ENCODE measurements at places on chromosomes 1 and 21. TPM values are rescaled to one million over a fixed set of nuclear protein-coding genes. Genes with fewer than 3 reads are reported as not detected.

TMEM269 gene
- total RNA-seq = 0.07 TPM

INKA2 gene
- 7.3 TPM for total RNA-seq

NOTCH2 gene
- 194 TPM for total RNA-seq

VN1R5 gene
- total RNA-seq = not detected

APCS gene
- total RNA-seq = not detected

ATP1A1 gene
- total RNA-seq = 328 TPM

HCRTR1 gene
- not detected for total RNA-seq

ANGPTL7 gene
- total RNA-seq = 0.70 TPM

PGBD2 gene
- 7.6 TPM for total RNA-seq

- no peak for DNase-seq
Measured at GRCh38 chr1:164678136-164678700, 119.2 kb downstream of the PBX1 start.

GRCh38 chr1:213326281-213327016 is 275.4 kb downstream of the RPS6KC1 start:
- DNase-seq = peak; percentile 49

DNA sequence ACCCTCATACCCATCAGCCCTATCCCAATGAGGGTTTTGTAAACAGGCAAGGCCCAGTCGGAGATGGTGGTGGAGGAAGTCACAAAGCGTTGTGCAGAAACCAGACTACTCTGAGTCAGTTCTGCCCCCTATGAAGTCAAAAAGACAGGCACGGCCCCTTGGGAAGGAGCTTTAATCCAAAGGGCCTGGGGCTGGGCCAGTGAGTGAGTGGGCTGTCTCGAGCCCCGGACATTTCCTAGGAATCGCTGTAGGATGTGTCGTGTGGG is 442 bp upstream of the AHCYL1 start:
- no peak for DNase-seq

- no peak for DNase-seq
Measured at GRCh38 chr1:46645815-46646214, 22.3 kb downstream of the ATPAF1 start.

GRCh38 chr1:55612988-55613387 is 397.8 kb upstream of the USP24 start:
- DNase-seq = peak; percentile 74

- DNase-seq = no peak
Measured at GRCh38 chr1:29408831-29409605, 172.7 kb downstream of the PTPRU start.

- DNase-seq = no peak
Measured at GRCh38 chr21:35923971-35924370, 136.4 kb downstream of the SETD4 start.

- DNase-seq = no peak
Measured at GRCh38 chr1:65153635-65154034, 5.6 kb downstream of the AK4 start.

DNA sequence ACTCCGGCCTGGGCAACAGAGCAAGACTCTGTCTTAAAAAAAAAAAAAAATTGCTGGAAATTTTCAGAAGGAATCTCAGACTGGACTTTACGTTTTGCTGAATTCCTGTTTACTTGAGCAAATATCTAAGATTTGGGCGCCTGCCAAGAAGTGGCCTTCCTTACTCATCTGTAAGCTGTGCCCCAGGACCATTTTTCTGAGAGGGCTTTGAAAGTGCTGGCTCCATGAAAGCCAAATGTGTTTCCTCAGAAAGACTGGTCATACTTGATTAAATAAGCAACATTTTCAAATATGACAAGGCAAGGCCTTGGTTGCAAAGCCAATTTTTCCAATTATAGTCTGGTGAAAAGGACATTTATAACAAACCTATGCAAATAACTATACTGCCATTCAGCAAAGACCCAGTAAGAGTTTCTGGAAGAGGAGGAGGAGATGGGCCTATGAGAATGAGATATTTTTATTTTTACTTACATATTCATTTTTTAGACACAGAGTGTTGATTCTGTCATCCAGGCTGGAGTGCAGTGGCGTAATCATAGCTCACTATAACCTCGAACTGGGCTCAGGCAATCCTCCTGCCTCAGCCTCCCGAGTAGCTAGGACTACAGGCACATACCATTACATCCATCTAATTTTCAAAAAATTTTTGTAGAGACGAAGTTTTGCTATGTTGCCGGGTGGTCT is 56.3 kb upstream of the HTR1D start:
- peak; percentile 81 for DNase-seq

- peak; percentile 22 for DNase-seq
Measured at GRCh38 chr1:66764994-66765578, 12.8 kb downstream of the DYNLT5 start.

GRCh38 chr1:198072177-198072576 is 84.6 kb upstream of the NEK7 start:
- DNase-seq = no peak

GRCh38 chr1:85580872-85581801 is 576 bp downstream of the CCN1 start:
- DNase-seq = peak; percentile 86

DNA sequence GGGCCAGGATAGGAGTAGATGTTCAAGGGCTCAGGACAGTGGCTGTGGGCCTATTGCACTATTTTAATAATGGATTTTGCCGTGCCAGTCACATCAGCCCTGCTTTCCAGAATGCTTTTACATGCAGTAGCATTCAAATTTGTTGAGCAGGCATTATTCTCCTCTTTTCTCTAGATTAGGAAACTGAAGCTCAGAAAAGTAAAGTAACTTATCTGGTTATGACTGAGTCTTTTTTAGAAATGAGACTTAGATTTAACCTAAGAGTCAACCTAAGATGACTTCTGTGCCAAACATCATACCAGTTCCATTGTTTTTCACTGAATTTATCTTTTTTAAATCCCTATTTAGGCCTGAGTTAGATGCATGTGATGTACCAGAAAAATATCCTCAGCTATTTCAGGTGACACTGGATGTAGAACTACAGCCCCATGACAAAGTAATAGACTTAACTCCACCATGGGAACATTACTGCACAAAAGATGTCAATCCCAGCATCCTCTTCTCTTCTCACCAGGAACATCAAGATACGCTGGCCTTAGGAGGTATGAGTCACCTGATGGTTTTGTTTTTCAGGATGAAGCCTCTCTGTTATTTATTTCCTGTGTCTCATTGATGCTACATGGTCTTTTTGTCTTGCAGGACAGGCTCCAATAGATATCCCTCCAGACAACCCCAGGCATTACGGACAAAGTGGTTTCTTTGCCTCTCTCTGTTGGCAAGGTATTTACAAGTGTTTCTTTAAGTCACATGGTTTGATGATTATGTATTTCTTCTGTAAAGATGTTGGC is 31.4 kb upstream of the LEPR start:
- no peak for DNase-seq

- DNase-seq = no peak
Measured at GRCh38 chr1:217535601-217536377, 95.1 kb downstream of the GPATCH2 start.

- DNase-seq = no peak
Measured at GRCh38 chr1:175116903-175117302, 49.3 kb downstream of the TNN start.

GRCh38 chr1:117605164-117605773 is 579 bp upstream of the TENT5C start:
- peak; percentile 44 for DNase-seq

DNA sequence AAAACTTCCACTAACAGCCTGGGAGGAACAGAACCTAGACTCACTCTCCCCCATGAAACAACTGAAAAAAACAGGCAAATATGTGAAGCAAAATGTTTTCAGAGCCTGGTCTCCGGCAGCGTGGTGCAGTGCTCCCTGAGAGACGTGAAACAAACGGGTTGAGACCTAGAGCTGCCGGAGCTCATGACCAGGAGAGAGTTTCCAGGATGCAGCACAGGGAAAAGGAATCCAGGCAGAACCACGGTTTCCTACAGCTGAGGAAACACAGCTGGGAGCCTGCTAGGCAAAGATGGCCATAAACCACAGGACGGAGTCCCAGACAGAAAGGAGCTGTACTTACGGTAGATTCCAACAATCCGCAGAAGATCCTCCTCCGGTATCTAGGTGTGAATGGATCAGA is 20.2 kb upstream of the SLC19A1 start:
- no peak for DNase-seq

- DNase-seq = peak; percentile 8
Measured at GRCh38 chr1:196355206-196355786, 252.9 kb downstream of the KCNT2 start.

GRCh38 chr1:187987236-187987776 is 1158.6 kb downstream of the PLA2G4A start:
- no peak for DNase-seq

GRCh38 chr1:227712648-227713047 is 22.5 kb downstream of the JMJD4 start:
- no peak for DNase-seq

DNA sequence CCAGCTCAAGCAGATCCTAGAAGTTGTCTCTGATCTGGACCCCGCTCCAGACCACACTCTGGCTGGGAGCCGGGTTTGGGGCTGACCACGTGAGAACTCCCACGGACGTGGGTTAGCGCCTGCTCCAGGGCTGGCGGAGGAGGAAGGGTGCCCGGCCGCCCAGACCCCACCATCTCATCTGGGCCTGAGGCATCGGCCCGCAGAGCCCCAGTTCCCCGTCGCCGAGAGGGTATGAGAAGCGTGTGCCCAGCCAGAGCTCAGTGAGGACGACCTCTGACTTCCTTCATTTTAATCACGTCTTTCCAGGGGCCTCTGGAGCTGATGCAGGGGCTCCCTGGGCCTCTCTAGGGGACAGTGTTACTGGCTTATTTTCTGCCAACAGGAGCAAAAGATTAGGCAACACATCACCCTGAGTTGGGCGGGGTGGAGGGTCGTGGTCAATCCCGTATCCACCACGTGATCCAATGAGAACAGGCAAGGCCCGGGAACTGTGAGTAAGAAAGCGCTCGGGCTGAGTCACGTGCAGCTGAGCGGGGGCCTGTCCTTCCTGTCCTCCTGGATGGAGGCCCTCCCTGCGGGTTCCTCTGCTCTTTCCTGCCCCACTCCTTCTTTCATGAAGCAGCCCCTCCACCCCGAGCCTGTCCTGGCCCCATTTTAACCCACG is 81.1 kb downstream of the SIK1 start:
- DNase-seq = peak; percentile 59

- no peak for DNase-seq
Measured at GRCh38 chr1:41498391-41498790, 13.9 kb upstream of the EDN2 start.

- DNase-seq = no peak
Measured at GRCh38 chr1:37699147-37699546, 6.8 kb downstream of the CDCA8 start.

DNA sequence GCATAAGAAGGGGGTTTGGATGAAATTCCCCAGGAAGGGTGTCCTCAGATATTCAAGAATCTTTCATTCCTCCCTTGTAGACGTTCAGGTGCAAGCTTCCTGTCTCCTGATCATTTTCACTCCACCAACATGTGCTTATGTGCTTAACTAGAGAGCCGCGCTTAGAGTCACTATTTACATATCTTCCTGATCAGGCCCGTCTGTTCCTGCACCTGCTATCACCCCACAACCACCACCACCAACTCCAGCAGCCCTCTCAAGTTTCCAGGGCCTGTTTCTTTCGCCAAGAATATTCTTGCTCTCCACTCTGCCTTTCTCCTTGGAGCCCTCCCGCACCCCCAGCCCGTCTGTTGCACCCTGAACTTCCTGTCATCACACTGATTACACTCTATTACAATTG is 113.4 kb downstream of the SPSB1 start:
- DNase-seq = no peak

DNA sequence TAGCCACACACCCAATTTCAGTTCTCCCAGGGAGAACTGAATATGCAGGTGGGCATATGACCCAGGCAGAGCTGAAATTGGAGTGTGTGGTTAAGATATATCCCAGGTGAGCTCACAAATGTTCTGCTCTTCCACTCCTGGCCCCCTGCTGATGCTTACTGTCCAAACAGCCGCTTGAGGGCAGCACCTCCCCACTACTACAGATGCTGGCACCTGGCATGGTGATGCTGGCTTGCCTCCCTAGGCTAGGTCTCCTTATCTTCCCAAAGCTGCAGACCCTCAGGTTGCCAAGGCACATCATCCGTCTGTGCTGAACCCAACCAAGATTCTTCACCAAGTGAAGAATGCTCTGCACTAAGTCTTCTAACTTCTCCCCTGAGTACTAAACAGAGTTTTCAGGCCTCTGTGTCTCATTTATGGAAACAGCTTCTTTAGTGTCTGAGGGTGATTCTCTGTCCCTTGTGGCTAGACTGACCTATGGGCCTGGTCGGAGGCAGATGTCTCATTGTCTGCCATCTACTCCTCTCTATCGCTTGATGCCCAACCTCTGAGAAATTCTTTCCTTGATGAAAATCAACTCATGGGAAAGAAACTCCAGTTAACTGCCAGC is 27.2 kb downstream of the XCL1 start:
- DNase-seq = peak; percentile 44

DNA sequence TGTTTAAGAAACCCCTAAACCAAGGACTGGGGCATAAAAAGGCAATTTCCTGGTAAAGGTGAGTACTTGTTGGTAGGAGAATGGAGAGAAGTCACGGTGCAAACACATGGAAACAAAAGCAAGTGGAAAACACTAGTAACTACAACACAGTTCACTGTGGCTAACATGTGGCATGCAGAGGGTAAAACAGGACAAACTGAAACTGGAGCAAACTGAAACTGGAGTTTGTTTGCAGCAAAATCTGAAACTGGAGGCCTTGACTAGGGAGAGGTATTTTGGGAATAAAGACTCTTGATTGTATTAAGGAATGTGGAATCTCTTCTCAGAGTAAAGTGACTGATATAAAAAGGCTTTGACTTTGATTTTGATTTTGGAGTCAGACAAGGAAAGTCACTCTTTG is 376.3 kb upstream of the PRMT6 start:
- DNase-seq = no peak

GRCh38 chr1:160251687-160252526 is 10.4 kb downstream of the DCAF8 start:
- peak; percentile 43 for DNase-seq

DNA sequence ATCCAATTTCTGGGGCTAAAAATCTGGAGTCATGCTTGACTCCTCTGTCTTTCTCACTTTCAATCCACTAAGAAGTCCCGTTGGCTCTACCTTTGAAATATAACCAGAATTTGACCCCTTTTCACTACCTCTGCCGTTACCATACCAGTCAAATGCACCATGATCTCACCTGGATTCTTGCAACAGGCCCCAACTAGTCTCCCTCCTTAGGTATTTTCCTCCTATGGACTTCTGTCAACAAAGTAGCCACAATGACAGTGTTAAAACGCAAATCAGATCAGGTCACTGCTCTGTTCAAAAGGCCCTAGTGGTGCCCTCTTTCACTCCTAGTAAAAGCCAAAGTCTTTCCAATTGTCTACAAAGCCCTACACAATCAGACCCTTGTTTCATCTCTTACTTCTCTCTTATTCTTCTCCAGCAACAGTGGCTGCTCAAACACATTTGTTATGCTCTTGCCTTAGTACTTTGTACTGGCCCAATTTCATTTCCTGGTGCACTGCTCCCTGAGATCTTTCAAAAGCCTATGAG is 35.7 kb upstream of the AGL start:
- no peak for DNase-seq

- DNase-seq = no peak
Measured at GRCh38 chr1:18812453-18812939, 47.0 kb downstream of the TAS1R2 start.

GRCh38 chr1:193365966-193366365 is 179.6 kb upstream of the B3GALT2 start:
- no peak for DNase-seq
